ENCODE measurements at places on chromosomes 11 and 22. TPM values are rescaled to one million over a fixed set of nuclear protein-coding genes. Genes with fewer than 3 reads are reported as not detected.

TTC36 gene
- 0.49 TPM for total RNA-seq

GNG3 gene
- total RNA-seq: not detected

PHF21B gene
- not detected for total RNA-seq

P2RX6 gene
- 0.16 TPM for total RNA-seq

TNNT3 gene
- not detected for total RNA-seq

GLYATL1 gene
- 3.3 TPM for total RNA-seq

CEND1 gene
- total RNA-seq: not detected

CARD16 gene
- not detected for total RNA-seq

VWCE gene
- total RNA-seq: 2.2 TPM
